ENCODE measurements at places on chromosomes 5 and 9. TPM values are rescaled to one million over a fixed set of nuclear protein-coding genes. Genes with fewer than 3 reads are reported as not detected.

The FST gene
- 84.8 TPM for total RNA-seq

DNA sequence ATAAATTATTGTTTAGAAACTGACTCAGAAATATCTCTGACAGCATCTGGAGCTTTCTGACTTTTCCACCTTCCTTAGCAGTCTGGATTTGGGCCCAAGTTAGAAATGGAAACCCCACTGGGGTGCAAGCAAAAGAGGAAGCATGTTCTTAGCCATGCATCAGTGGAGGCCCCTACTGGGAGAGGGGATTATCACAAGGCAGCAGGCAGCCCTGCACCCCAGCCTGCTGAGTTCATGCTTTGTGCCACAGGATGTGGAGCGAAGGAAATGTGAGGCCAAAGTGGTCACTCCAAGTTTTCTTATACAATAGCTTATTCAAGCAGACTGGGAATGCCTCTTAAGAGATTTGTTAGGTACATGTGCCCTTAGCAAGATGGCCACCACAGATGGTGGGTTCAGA is 146.5 kb upstream of the TLX3 start:
- DNase-seq: peak; percentile 21

GRCh38 chr5:107325866-107326265 is 344.9 kb downstream of the EFNA5 start:
- DNase-seq: no peak

- DNase-seq: no peak
Observed at GRCh38 chr9:89492586-89492985, 5.3 kb downstream of the SEMA4D start.

All from NCI-H460 (cell line).